ENCODE measurements at places on chromosomes 3 and 15.

GRCh38 chr3:142890592-142890991 lies 1.7 kb upstream of the PCOLCE2 start:
- no peak for DNase-seq

DNA sequence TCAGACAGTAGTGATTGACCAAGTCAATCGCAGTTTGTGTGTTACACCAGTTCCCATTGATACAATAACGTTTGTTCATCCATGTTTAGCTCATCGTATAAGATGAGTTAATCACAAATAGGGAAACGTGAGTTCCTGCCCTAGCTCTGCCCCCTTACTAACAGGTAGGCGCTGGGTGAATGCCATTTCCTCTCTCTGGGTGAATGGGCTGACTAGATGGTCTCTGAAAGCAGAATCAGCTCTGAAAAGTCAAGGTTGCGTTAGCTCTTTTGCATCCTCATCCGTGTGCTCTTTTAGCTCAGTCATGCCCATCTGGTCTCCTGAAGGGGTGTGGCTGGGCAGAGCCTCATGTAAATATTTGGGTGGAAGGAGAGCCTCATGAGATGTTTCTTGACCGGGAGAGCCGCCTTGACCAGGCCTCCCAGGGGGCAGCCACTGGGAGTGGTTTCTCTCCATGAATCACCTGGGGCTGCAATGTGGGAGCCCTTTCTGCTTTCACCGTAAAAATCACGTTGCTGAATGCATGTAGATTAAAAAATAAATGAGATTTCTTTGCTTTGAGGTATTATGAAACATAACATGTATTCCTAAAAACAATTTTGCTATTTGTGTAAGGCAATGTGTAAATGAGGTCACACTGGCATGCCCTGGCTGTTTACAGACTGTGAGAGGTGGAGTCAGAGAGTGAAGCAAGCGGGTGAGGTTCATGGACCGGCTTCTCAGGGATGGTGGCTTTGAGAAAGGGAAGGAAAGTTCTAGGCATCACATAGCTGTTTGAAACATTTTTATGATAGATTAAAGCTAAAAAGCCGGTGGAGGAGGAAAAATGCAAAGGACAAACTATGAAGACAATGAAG lies 108.4 kb upstream of the RASGRP1 start:
- DNase-seq, result peak; percentile 54

DNA sequence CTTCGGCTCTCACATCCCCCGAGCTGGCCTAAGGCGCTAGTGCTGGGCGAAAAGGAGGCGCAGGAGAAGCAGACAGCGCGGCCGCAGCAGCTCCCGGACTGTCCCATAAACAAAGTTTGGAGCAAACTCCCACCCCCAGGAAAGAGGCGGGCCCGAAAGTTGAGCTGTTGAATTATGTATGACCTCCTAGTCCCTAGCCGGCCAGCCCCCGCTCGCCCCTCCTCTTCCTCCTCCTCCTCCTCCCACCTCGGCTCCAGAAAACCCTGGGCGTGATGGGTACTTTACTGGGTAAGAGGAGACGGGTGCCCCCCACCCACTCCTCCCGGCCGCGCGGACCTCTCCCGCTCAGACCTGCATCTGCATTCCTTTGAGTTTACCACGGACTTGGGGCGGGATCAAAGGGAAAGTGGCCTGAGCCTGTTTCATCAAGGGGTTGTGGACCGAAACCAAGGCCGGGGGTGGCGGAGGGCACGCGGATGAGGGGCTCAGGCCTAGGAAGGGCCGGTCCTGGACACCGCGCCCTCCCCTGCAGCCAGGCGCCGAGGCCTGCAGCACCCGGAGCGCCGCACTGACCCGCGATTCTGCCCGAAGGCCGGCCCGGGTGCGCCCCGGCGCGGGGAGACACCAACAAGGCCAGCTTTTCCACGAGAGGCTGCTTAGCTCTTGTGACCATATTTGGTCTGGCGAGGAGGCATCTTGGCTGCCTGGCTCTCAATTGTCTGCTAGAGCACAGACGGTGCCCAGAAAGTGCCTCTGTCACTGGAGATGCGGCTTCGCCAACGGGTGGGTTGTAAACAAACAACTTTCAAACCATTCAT lies at the start of gene WWTR1:
Gene WWTR1 (minus strand): TSS at position 100 of the 818 bp plus-strand sequence. CDS start 719 bp downstream, outside the sequence.
- peak; percentile 44 for DNase-seq

- DNase-seq, result no peak
Measured at GRCh38 chr15:99345832-99346462, 94.7 kb downstream of the LRRC28 start.

DNA sequence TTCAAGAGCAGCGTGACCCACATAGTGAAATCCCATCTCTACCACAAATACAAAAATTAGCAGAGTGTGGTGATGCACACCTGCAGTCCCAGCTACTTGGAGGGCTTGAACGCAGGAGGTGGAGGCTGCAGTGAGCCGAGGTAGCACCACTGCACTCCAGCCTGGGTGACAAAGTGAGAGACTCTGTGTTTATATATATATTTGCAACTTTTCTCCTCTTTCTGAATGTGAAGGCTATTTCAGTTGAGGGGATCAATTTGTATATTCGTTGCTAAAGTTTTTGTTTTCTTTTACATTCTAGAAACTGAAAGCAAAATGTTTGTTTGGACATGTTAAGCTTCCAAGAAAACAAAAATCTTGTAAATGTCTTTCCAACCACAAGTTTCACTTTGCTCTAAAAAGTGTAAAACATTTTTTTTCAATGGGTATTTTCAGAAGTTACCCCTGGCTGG lies 29.8 kb upstream of the FAM98B start:
- no peak for DNase-seq

GRCh38 chr15:75338661-75339240 lies 2.9 kb downstream of the COMMD4 start:
- no peak for DNase-seq

DNA sequence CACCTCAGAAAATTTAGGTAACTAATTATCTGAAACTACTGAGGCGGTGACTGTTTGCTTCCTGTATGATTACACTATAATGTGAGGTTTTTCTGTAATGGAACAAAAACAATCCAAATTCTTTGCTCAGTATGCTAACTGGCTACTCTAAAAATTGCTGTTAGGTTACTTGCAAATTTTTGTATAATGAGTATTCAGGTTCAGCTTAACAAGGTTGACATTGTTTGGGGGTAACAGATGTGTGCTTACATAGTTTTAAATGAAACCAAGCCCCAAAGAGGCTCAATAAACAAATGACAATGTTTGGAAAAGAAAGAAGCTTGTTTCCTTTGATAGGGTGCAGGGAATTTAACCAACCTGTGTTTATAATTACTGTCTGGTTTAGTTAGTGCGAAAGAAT lies 414.5 kb upstream of the MDFIC2 start:
- DNase-seq, result no peak

- peak; percentile 76 for DNase-seq
Measured at GRCh38 chr15:51121118-51121517, 26.4 kb upstream of the TNFAIP8L3 start.

DNA sequence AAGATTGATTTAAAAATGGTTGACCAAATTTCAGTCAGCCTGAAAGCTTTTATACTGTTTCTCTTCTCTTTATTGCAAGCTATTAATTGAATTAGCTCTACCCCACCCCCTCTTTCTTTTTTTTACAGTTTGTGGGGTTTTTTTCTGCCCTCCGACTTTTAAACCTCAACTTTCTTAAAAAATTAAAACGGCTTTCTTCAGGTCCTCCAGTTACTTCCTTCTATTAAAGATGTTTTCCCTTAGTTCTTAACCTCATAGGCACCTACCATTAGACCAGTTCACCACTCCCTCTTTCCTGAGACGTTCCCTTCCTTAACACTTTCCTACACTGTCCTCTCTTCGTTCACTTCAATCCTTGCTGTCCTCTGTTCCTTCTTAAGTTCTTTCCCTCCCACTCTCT lies 52.4 kb downstream of the ATP8B4 start:
- DNase-seq, result no peak

GRCh38 chr3:197431346-197431910 lies 124.3 kb downstream of the BDH1 start:
- no peak for DNase-seq

DNA sequence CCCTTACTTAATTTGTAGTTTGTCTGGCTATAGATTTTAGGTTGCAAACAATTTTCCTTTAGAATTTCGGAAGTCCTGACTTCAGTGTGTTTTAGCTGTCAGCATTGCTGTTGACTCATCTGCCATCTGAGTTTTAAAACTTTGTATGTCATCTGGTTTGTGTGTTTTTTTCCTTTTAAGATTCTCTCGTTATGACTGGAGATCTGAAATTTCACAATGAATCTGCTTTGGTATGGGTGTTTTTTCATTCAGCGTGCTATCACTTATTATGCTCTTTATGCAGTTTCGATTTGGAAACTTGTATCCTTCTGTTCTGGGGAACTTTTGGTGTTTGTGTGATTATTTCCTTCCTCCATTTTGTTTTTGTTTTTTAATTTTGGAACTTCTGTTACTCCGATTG lies 53.7 kb upstream of the ZNF280D start:
- no peak for DNase-seq

- no peak for DNase-seq
Measured at GRCh38 chr15:85174521-85174920, 192.9 kb downstream of the PDE8A start.

DNA sequence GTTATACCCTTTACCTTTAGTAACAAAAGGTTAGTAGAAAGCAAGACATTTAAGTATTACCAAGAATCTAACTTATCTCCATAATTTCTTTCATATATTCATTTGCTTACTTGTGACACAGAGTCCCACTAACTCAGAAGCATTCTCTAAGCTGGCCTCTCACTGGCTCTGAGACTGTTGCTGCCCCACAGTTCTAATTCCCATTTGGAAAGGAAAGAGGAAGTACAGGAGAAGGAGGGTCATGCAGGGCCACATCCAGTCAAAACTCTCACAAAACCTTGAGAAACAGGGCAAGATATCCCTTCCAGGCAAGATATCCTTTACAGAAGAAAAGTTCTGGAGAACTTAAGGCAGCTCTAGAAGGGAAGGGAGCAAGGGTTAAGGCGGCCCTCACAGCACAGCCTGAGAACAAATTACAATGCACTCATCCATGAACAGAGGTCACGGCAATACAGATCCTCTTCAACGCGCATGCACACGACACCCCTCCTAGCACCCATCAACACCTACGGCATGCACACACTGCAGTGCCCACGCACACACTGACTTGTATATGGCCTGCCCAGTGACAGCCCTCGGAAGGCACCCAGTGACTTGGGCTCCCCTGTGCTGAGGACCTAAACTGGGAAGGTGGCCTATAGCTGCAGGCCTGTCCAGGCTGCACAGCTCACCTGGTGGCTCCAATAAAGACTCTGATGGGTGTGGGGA lies 13.0 kb upstream of the MYO5C start:
- DNase-seq, result peak; percentile 55

GRCh38 chr3:72332689-72333088 lies 515.6 kb downstream of the SHQ1 start:
- peak; percentile 50 for DNase-seq

- DNase-seq, result no peak
Measured at GRCh38 chr15:101676921-101677329, 24.7 kb upstream of the TM2D3 start.

DNA sequence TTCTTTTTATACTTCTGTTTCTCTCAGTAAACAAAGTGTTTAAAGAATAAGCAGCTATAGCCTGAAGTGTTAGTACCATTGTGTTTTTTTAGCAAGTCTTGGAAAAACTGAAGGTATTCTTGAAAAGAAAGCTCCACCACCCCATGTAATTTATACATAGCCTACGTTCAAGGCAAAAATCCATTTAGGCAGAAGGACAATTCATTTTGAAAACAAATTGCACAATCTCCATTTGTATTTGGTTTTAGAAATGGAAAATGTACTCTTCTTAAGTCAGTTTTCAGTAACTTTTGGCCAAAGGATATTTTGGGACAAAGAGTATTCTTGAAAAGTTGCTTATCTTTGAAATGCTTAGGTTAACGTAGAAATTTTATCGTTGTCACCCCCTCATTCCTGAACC lies 34.5 kb downstream of the PTPRG start:
- no peak for DNase-seq

GRCh38 chr3:12527757-12528143 lies 17.5 kb downstream of the MKRN2OS start:
- no peak for DNase-seq

- DNase-seq, result no peak
Measured at GRCh38 chr3:171260466-171260865, 199.7 kb downstream of the TNIK start.

- no peak for DNase-seq
Measured at GRCh38 chr3:160049038-160049437, 60.4 kb downstream of the IL12A start.

- no peak for DNase-seq
Measured at GRCh38 chr3:164791263-164791662, 287.0 kb downstream of the SI start.

- DNase-seq, result no peak
Measured at GRCh38 chr15:63061975-63062374, 19.4 kb downstream of the TPM1 start.

DNA sequence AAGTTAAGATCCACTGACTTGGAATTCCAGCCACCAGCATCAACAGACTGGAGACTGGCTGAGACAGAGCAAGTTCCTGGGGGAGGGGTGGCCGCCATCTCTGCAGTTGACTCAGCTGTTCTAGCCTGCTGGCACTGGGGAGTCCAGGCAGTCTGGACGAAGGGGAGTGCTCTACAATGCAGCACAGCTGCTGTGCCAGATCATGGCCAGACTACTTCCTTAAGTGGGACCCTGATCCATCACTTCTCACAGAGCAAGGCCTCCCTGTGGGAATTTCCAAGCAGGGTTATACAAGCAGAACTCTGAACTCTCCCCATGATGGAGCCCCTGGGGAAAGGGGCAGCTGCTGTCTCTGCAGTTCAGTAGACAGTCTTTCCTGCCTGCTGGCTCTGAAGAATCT lies 35.2 kb downstream of the PYGO1 start:
- DNase-seq, result no peak

DNA sequence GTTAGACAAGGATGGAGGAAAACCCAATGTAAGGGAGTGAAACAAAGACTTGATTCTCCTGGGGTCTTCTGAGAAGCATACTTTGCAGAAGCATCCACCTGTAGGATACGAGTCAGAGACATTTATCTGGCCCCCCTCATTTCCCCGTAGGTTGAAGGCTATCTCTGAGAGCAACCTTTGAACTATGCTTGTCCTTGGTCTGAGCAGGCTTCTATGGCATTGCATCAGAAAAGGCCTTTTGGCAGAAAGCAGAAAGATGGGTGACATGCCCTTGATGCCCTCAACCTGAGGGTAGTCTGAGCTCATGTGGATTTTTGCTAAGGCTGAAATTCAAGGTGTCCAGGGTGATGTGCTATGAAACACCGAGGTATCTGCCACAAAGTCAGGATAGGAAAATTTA lies 131.6 kb upstream of the SGO1 start:
- no peak for DNase-seq

DNA sequence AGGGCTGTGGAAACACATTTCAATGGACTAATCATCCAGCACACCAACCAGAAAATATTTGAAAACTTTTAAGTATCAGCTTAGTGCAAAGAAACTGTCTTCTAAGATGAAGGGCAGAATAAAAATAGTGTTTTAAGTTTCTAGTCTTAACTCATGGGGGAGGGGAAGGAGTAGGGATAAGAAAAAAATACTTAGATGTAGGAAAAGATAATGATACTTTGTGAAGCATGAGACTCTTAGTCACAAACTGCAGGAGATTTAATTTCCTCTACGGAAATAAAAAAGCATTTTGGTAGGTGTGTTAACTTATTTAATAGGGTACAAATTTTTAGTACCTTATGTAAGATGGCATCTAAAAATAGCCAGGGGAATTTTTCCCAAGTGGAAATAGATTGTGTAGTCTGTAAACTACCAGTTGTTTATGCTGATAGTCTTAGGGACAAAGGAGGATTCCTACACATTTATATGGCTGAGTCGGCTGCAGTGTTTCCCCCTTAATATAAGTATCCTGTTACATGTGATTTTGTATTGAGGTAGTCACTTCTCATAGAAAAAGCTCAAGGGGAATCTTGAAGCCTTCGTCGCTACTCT lies 78.2 kb upstream of the GBE1 start:
- no peak for DNase-seq

GRCh38 chr3:127330385-127330784 lies 42.5 kb upstream of the PRR20G start:
- DNase-seq, result no peak

- no peak for DNase-seq
Measured at GRCh38 chr15:65535192-65535591, 4.9 kb downstream of the HACD3 start.
